ENCODE measurements at places on chromosomes 6 and 20. TPM values are rescaled to one million over a fixed set of nuclear protein-coding genes. Genes with fewer than 3 reads are reported as not detected.

The SPTLC3 gene
- 4.0 TPM for total RNA-seq

The KCNK16 gene
- total RNA-seq = not detected

The CHRNA4 gene
- total RNA-seq = not detected

The TRAM2 gene
- total RNA-seq = 81.1 TPM

The C6orf52 gene
- 0.30 TPM for total RNA-seq

The SLC25A27 gene
- total RNA-seq = 2.4 TPM

The C6orf15 gene
- not detected for total RNA-seq

The WFDC10A gene
- total RNA-seq = not detected

The OVOL2 gene
- not detected for total RNA-seq

The PACRG gene
- not detected for total RNA-seq

The NKAIN2 gene
- not detected for total RNA-seq

The TBC1D20 gene
- total RNA-seq = 45.8 TPM

The ULBP3 gene
- total RNA-seq = 4.5 TPM
